Stimulated activated CD8-positive, alpha-beta memory T cell treated with anti-CD3 and anti-CD28 coated beads, Interleukin-4, amount 100 ng/mL, for 1 hour (primary cell): ENCODE measurements at places on chromosomes 12 and 14.

- no peak for DNase-seq
Measured at GRCh38 chr14:101506926-101507835, 54.1 kb upstream of the DIO3 start.

GRCh38 chr12:108582509-108582908, 15.4 kb downstream of the TMEM119 start:
- no peak for DNase-seq

- DNase-seq, result no peak
Measured at GRCh38 chr12:66932126-66932525, 253.2 kb upstream of the GRIP1 start.

DNA sequence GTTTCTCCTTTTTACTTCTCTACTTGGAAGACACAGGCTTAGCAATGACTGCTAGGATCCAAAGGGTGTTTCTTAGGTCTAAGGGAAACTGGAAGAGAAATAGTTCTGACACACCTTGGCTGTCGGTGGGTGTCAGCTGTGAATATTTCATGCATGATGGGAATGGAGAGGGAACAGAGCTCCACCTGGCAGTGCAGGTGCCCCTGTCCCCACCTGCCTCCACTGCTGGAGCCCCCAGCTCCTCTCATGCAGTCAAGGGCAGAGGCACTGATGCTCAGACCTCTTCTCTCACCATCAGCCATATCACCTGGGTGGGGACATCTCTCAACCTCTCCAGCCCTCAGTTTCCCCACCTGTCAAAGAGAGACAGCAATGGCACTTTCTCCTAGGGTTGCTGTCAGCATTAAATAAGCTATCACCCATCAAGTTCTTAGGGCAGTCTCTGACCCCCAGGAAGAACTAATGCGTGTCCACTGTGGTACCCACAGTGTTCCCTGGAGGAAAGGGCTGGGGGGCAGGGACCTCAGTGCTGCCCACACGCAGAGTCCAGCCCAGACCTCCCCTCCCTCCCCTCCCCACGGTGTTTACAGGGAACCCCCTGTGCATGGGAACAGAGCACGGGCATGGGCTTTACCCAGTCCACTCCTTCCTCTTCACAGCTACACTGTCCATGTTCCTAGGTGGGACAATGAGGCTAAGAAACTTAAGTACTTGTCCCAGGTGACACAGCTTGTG, 69.1 kb downstream of the C14orf132 start:
- no peak for DNase-seq

DNA sequence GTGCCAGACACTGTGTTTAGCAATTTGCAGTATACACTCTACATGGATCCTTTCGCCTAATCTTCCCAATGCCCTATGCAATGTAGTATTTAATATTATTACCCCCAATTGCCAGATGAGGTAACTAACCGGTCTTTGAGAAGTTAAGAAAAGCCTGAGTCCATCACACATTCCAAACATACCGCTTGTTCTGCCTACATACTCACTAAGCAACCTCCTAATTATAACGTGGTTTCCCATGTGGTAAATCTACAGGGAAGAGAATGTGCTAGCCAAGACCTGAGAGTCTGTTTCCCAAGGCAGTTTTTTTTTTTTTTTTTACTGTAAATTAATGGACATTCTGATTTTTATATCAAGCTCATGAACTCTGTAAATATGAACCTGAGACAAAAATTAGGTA, 37.2 kb downstream of the ATP2B1 start:
- no peak for DNase-seq

DNA sequence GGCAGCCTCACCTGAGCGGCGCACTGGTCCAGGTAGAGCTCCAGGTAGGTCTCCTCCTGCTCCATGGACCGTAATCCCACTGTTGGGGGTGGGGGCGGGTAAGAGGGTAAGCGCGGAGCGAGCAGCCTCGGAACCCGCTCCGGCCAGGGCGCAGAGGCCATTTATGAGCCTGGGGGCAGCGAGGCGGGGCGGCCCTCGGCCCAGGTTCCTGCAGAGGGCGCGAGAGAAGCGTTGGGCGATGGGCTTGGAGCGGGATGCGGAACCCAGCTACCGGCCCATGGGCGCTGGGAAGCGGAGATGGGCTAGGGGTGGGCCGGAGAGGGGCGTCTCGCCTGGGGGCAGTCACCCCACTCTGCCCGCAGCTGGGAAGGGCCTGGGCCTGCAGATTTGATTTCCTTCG, at the start of gene TBPL2:
TBPL2 (minus strand) TSS at position 232 of the 400 bp plus-strand sequence; CDS start at position 65, 167 bp downstream.
- no peak for DNase-seq
